ENCODE measurements at places on chromosomes 1 and 21.

DNA sequence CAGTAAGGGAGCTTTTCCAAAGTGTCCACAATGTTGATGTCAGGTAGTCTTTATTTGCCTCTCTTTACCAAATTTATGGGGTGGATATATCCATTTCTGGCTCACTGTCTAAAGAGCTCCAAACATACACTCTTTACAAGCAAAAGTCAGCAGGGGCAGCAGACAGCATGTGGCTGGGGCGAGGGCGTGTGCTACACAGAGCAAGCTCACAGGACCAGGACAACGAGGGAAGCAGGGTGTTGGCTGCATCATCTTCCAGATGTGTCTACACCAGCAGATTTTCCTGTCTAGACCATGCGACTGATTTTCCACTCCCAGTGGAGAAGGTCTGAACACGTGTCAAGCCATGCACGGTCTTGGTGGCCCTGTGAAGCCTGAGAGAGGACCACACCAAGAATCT is 123.8 kb downstream of the TRABD2B start:
- no peak for DNase-seq

- DNase-seq: peak; percentile 39
These were observed 1.9 kb downstream of the CSMD2 start for GRCh38 chr1:34162852-34163766.

DNA sequence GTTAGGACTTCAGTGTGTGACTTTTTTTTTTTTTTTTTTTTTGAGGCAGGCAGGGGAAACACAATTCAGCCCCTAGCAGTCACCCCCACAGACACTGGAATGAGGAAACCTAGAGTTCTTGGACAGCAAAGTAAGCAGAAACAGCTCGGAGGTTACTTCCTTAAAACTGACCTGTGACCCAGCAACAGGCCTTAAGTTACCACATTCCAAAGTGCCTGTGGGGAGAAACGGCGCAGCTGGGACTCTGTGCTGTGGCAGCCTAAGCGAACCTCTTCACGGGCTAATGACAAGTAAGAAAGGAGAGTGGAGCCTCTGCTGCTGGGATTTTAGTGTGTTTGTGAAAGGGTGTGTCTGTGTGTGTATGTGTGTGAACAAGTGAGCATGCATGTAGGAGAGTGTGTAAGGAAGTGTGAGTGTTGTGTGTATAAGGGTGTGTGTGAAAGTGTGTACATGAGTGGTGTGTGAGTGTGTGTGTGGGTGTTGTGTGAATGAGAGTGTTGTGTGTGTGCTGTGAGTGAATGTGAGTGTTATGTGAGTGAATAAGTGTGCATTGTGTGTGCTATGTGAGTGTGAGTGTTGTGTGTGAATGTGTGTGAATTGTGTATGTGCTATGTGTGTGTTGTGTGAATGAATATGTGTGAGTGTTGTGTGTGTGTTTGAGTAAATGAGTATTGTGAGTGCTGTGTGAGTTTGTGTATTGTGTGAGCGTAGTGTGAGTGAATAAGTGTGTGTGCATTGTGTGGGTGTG is 180.8 kb downstream of the BRINP2 start:
- DNase-seq: no peak

DNA sequence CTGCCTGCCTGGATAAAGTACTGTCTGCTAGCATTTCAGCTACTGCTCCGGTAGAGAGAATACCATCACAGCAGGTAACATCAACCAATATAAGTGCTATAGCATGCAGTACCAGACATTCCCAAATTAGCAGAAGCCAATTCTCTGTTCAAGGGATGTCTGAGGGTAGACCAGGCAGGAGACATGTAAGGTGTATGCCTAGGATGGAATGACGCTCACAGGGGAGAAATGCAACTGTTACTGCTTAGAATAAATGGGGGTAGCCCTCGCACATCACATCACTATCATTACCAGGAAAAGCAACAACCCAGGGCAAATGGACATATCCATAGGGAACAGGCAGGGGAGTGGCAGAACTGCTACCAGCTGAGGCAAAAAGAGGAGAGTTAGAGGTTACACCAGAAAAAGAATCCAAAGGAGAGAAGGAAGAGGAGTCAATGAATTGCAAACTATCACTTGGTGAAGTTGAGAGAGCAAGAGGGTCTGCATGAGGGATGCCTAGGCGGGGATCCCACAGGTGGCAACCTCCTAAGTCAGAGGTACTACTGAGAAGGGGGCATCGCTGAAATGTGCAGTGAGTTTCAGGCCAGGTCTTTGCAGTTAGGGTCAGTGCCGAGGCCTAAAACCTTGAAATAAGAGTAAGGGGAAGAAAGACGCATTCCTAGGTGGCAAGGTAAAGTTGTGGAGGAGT is 1.1 kb downstream of the UBE2Q1 start:
- DNase-seq: no peak

- no peak for DNase-seq
These were observed 36.0 kb downstream of the RRP1 start for GRCh38 chr21:43825242-43825935.

DNA sequence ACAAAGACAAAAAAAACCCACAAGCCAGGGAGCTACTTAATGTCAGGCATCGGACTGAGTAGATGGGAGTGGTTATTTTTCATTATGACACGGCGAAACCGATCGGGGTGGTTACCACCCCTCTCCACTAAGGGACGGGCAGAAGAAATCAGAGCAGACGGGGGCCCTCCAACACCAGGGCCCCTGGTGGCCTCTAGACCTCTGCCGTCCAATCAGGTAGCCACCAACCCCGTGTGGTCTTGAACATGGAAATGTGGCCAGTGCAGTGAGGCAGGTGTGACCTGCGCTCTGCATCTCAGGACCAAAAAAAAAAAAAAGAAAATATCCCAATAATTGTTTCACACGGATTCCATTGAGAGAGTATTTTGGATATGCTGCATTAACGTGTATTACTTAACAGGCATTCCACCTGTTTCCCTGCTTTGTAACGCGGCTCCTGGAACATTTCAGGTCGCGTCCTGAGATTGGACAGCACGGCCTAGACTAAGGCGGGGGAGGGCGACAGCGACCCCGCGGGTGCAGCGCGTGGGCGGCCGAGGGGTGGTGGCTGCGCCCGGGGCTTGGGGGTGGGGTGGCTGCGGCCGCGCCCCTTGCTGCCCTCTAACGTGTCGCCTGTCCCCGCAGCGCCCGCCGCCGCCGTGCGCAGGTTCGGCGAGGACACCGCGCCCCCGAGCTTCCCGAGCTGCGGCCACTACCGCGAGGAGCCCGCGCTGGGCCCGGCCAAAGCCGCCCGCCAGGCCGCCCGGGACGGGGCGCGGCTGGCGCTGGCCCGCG is 48.3 kb downstream of the SIM2 start:
- no peak for DNase-seq

DNA sequence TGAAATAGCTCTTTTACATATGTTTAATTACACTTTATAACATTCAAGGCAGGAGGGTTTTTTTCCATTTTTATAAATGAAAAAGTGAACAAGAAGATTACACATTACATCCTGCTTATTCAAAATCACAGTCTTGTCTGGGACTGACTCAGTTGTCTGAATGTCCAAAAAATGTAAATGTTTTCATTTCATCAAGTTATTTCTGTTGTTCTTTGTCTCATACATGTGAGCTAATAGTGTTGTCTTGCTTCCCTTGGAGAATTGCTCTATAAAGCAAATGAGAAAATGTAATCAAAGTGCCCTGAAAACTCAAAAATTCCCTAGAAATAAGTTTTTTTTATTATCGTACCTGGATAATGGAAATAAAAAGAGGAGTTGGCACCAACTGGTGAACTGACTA is 242.9 kb downstream of the GRIK1 start:
- no peak for DNase-seq

GRCh38 chr1:220164116-220164515 is 70.2 kb downstream of the IARS2 start:
- DNase-seq: no peak

DNA sequence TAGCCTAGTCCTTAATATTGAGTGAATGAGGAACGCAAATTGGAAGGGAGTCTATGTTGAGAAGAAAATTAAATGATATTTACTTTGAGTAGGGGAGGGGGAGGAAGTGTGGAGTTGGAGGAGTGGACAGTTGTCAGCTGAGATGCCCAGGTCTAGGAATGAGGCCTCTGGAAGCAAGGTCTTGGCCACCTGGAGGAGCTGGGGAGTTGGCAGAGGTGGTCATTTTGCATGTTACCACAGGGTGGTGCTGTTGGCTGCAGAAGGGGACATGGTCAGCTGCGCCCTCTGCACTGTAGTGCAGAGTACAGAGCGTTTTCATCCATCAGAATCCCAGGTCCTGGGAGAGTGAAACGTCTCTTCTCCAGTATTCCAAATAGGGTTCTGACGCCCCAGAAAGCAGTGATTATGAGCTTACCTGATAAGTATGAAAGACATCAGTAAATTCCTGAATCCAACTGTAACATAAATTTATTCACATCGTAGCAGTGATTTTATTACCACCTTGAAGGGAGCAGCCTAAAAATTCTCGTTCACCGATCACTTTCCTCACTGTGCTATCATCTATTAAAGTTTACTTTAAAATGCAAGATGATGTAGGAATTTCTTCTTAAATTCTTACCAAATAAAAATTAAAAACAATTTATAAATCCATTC is 13.8 kb downstream of the PARK7 start:
- peak; percentile 68 for DNase-seq

Data from HCT116 (cell line).